ENCODE measurements at places on chromosomes 2 and 18.

GRCh38 chr2:82641598-82642180 lies 1817.4 kb downstream of the SUCLG1 start:
- no peak for DNase-seq

DNA sequence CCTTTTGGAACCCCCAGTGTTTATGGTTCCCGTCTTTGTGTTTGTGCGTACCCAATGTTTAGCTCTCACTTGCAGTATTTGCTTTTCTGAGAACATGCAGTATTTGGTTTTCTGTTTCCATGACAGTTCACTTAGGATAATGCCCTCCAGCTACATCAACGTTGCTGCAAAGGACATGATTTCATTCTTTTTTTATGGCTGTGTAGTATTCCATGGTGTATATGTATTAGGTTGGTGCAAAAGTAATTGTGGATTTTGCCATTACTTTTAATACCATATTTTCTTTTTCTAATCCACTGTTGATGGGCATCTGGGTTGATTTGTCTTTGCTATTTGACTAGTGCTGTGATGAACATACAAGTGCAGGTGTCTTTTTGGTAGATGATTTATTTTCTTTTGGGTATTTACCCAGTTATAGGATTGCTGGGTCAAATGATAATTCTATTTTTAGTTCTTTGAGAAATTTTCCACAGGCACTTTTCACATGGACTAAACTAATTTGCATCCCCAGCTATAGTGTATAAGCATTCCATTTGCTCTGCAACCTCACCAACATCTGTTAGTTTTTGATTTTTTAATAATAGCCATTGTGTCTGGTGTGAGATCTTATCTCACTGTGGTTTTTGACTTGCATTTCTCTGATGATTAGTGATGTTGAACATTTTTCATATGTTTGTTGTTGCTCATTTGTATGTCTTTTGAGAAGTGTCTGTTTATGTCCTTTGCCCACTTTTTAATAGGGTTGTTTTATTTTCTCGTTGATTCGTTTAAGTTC lies 63.6 kb downstream of the CERS6 start:
- DNase-seq = no peak

- no peak for DNase-seq
Measured at GRCh38 chr2:159684796-159685195, 27.5 kb upstream of the MARCHF7 start.

DNA sequence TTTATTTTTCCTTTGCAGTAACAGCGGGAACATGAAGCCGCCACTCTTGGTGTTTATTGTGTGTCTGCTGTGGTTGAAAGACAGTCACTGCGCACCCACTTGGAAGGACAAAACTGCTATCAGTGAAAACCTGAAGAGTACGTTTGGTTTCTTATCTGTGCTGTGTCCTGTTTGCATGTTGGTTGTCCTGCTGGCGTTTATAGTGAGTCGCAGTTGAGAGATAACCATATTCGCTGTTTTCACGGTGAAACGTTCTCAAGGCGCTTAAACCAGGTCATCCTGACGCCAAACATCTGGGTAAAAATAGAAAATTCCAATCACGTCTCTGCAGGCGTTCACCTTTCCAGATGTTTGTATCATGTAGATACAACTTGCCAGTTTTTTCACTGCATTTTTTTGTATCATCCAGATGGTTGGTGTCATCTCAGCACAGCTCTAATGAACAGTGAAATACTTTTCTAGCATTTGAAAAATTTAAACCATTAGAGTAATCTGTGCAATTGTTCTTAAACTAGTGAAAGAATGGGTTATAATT lies 21.2 kb downstream of the CLUL1 start:
- no peak for DNase-seq

DNA sequence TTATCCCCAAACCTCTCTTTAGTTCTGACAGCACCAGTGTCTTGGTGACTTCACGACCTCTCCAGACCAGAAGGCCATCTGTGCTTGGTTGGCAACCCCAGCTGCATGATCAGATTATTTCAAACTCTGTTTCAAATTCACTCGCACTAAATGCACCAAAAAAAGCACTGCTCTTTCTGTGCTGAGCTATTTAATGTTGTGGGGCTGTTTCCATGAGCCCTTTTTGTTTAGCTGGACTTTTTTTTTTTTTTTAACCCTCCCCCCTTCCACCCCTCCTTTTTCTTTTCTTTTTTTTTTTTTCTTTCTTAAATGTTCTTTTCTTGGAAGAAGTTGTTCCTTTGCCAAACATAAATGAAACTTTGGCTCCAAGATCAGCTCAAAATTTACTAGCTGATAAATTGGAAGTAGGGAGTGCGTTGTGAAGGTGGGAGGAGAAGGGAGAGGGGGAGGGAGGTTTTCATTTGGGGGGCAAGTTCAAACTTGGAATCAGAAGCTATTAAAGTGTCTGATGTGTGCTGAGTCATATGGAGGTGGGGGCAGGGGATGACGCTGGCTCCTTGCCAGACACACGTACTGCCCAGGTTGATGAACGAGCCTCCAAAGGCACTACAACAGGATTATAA lies 543.0 kb upstream of the TNP1 start:
- no peak for DNase-seq

Data from NCI-H2029 treated with DMSO at 0.1 percent for 48 hours (cell line).